Naive thymus-derived CD8-positive, alpha-beta T cell (primary cell): ENCODE measurements at places on chromosomes 16 and 17.

DNA sequence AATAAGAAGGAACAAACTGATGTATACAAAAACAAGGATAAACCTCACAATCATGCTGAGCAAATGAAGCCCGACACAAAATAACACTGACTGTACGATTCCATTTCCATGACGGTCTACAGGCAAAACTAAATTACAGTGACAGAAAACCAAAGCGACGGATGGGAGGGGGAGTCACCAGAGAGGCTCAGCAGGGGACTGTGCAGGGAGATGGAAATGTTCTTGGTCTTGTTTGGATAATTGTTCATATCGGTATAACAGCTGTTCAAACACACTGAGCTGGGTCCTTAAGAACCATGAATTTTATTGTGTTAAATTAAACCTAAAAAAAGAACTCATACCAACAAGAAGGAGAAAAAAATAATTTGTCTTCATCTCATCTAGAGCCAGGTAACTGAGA, 97.8 kb downstream of the NXN start:
- H3K4me1 ChIP-seq, result peaks cover 5% of the 10 kb centered on the region
- H3K27ac ChIP-seq, result no peak overlapping the region
- no peak overlapping the region for H3K4me3 ChIP-seq
- H3K27me3 ChIP-seq, result peaks cover 22% of the 10 kb centered on the region
- no peaks in the 10 kb centered on the region for H3K36me3 ChIP-seq

DNA sequence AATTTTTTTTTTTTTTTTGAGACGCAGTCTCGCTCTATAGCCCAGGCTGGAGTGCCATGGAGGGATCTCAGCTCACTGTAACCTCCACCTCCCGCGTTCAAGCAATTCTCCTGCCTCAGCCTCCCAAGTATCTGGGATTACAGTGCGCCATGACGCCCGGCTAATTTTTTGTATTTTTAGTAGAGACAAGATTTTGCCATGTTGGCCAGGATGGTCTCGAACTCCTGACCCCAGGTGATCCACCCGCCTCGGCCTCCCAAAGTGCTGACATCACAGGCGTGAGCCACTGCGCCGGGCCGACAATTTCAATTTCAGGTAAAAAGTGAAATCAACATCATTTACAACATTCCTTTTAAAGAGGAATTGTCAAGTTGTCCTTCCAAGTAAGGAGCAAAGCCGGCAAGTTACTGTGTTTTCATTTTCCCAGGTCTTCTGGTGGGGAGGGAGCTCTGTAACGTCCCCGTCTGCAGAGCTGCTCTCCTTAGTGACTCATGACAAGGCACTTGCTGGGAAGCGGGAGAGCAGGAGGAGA, 873 bp downstream of the NPLOC4 start:
- peaks cover 8% of the 10 kb centered on the region for H3K36me3 ChIP-seq
- peak overlapping the region; percentile 92 for H3K27ac ChIP-seq
- DNase-seq, result no peak
- peak overlapping the region; percentile 94 for H3K4me3 ChIP-seq
- H3K4me1 ChIP-seq, result peaks cover 12% of the 10 kb centered on the region

GRCh38 chr17:79849953-79850352, 10.7 kb upstream of the CBX4 start:
- no peak overlapping the region for H3K4me3 ChIP-seq
- H3K27ac ChIP-seq, result no peak overlapping the region
- peaks cover 2% of the 10 kb centered on the region for H3K4me1 ChIP-seq
- no peaks in the 10 kb centered on the region for H3K36me3 ChIP-seq
- H3K27me3 ChIP-seq, result peaks cover 11% of the 10 kb centered on the region

GRCh38 chr16:16100631-16101030, 122.7 kb downstream of the ABCC6 start:
- peaks cover 30% of the 10 kb centered on the region for H3K36me3 ChIP-seq
- DNase-seq, result no peak
- H3K4me3 ChIP-seq, result no peak overlapping the region
- H3K4me1 ChIP-seq, result peaks cover 2% of the 10 kb centered on the region

GRCh38 chr17:17937201-17937853, 34.9 kb downstream of the TOM1L2 start:
- no peak overlapping the region for H3K4me3 ChIP-seq
- no peak for DNase-seq
- no peaks in the 10 kb centered on the region for H3K27me3 ChIP-seq
- H3K4me1 ChIP-seq, result peaks cover 32% of the 10 kb centered on the region

- no peaks in the 10 kb centered on the region for H3K36me3 ChIP-seq
- no peak overlapping the region for H3K4me3 ChIP-seq
- H3K4me1 ChIP-seq, result peaks cover 9% of the 10 kb centered on the region
- DNase-seq, result no peak
- no peak overlapping the region for H3K27ac ChIP-seq
These were observed 8.4 kb downstream of the BAIAP2 start for GRCh38 chr17:81043319-81043724.

GRCh38 chr16:19735074-19735867, 17.2 kb downstream of the IQCK start:
- H3K4me1 ChIP-seq, result no peaks in the 10 kb centered on the region
- DNase-seq, result no peak
- no peak overlapping the region for H3K4me3 ChIP-seq
- no peak overlapping the region for H3K27ac ChIP-seq
- H3K27me3 ChIP-seq, result no peaks in the 10 kb centered on the region
- peaks cover 8% of the 10 kb centered on the region for H3K36me3 ChIP-seq

DNA sequence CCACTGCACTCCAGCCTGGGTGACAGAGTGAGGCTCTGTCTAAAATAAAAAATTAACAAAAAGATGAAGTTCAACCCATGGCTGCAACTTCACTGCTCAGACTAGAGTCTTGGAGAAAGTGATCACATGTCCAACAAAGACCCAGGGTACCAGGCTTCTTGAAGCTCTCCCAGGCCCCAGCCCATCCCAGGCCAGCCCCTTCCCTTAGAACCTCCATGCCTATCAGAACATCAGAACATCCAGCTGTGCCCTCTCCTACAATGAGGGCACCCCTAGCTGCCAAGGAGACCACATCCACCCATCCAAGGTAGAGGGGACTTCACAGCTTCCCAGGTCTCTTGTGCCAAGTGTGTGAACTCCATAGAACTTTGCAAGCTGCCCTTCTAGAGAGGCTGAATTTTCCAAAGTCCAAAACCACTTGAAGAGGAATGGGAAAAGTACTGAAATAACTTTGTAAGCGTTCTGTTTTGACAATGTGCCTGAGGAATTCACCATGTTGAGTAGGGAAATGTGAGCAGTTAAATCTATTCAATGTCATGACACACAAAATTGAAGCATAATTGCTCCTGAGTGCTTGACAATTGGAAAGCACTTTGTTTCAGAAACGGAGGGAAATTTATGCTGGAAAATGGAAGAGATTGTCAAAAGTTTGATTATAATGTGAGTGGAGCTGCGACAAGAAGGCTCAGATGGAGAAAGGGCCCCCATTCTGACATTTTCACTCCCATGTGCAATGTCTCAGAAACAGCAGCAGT, 230.4 kb downstream of the ZNF423 start:
- no peaks in the 10 kb centered on the region for H3K36me3 ChIP-seq
- H3K4me1 ChIP-seq, result no peaks in the 10 kb centered on the region
- no peak for DNase-seq
- no peaks in the 10 kb centered on the region for H3K27me3 ChIP-seq
- no peak overlapping the region for H3K4me3 ChIP-seq
- H3K27ac ChIP-seq, result no peak overlapping the region

- peak within 1 kb of the TSS; percentile 97 for H3K27ac ChIP-seq
- DNase-seq, result peak; percentile 78
- peaks cover 29% of the 10 kb centered on the region for H3K4me1 ChIP-seq
- no peaks in the 10 kb centered on the region for H3K27me3 ChIP-seq
These were observed at the start of gene PRPSAP1 for GRCh38 chr17:76353599-76354316. TSS of gene PRPSAP1 (minus strand) at chr17:76353916. CDS start at chr17:76353703, 213 bp downstream.

DNA sequence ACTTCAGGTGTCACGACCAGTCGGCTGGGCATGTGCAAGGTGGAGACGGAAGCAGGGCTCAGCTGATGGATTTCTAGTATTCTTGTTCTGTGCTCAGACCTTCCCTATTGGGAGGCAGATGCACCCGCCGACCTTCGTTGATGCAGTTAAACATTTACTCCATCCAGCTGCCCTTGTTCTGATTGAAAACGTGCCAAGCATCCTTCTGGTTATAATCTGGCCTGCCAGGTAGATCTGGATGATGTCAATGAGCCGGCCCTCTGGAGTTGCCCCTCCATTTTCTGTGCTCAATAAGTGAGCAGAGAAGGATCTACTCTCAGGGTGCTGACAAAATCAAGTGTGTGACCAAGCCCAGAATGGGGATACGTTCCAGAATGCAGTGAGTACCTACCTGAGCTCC, 38.3 kb downstream of the CCDC182 start:
- peaks cover 3% of the 10 kb centered on the region for H3K36me3 ChIP-seq
- no peak for DNase-seq
- no peak overlapping the region for H3K27ac ChIP-seq
- H3K4me3 ChIP-seq, result no peak overlapping the region
- peaks cover 28% of the 10 kb centered on the region for H3K4me1 ChIP-seq
- no peaks in the 10 kb centered on the region for H3K27me3 ChIP-seq

GRCh38 chr16:69463876-69464275, 39.5 kb downstream of the CYB5B start:
- peaks cover 7% of the 10 kb centered on the region for H3K4me1 ChIP-seq
- no peaks in the 10 kb centered on the region for H3K27me3 ChIP-seq
- peak overlapping the region; percentile 57 for H3K27ac ChIP-seq
- peaks cover 8% of the 10 kb centered on the region for H3K36me3 ChIP-seq

DNA sequence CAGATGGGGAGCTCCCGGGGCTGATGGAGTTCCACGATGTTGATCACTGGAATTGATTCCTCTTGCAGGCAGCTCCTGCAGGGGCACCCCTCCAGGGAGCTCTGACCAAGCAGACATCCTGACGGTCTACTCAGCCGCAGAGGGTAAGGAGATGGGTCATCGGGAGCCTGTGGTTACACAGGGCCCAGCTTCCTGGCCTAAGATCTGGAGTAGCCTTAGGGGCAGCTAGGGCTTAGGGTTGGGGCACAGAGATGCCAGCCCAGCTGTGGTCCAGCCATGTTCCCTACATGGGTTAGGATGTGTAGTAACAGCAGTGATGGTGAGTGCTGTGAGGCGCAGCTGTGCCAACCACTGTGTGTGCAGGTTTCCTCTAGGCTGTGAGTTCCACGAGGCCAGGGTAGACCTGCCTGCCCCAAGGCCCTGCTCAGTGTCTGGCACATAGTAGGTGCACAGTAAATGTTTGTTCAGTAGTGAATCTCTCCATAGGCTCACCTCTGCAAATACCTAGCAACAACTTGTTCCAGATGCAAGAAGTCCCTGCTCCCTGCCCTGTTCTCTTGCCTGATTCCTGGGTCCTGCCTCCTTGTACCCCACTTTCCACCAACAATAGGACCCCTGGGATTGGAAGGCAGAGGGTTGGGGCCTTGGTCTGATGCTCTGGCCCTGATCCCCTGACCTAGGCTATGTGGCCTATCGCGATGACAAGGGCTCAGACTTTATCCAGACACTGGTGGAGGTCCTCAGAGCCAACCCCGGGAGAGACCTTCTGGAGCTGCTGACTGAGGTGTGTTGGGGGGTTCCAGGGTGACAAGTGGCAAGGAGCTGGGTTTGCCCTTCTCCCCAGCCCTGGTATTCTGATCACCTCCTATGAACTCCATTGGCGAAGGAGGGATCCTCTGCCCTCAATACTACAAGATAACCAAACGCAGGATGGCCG, 13.7 kb downstream of the ZNF213 start:
- peak overlapping the region; percentile 87 for H3K4me3 ChIP-seq
- no peaks in the 10 kb centered on the region for H3K36me3 ChIP-seq
- no peak for DNase-seq
- H3K27me3 ChIP-seq, result no peaks in the 10 kb centered on the region
- H3K4me1 ChIP-seq, result peaks cover 18% of the 10 kb centered on the region

- H3K4me3 ChIP-seq, result no peak overlapping the region
- H3K4me1 ChIP-seq, result peaks cover 37% of the 10 kb centered on the region
- no peak for DNase-seq
- H3K27ac ChIP-seq, result peak overlapping the region; percentile 77
- H3K36me3 ChIP-seq, result no peaks in the 10 kb centered on the region
- H3K27me3 ChIP-seq, result no peaks in the 10 kb centered on the region
These were observed 3.7 kb downstream of the CHMP1A start for GRCh38 chr16:89653656-89654295.

- DNase-seq, result no peak
- H3K36me3 ChIP-seq, result no peaks in the 10 kb centered on the region
- H3K27me3 ChIP-seq, result peaks cover 39% of the 10 kb centered on the region
- H3K27ac ChIP-seq, result no peak overlapping the region
These were observed 84.9 kb downstream of the TMEM114 start for GRCh38 chr16:8505327-8505991.

DNA sequence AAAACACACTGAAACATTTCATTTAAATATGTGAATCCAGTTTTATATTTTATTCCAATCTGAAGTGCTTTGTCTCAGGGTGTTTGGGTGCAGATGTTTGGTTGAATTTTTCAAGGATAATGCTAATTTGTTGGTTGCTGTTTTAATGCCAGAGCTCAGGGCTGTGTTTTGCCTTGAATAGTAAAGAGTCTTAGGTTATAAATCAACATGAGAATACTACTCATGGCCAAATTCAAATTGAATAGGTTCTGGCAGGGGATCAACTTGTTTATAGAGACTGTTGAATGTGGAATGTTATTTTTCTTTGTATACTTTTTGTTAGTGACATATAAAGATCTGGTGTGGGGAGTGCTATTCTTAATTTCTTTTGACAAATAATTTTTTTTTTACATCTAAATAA, 18.8 kb downstream of the TOM1L1 start:
- H3K4me1 ChIP-seq, result no peaks in the 10 kb centered on the region
- no peaks in the 10 kb centered on the region for H3K27me3 ChIP-seq
- H3K4me3 ChIP-seq, result no peak overlapping the region
- H3K36me3 ChIP-seq, result peaks cover 14% of the 10 kb centered on the region
- no peak for DNase-seq

DNA sequence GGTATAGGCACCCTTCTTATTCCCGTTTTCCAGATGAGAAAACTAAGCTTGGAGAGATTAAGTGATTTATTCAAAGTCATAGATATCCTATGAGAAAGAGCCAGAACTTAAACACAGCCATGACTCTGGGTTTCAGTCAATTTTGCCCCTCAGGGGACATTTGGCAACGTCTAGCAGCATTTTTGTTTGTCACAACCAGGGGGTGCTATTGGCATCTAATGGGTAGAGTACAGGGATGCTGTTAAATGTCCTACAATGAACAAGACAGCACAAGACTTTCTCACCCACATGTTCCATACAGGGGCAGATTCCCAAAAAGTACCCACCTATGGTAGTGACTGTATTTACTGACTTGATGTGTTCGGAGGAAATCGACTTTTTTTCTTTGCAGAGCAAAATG, 4.8 kb upstream of the SHISA9 start:
- DNase-seq, result no peak
- no peaks in the 10 kb centered on the region for H3K4me1 ChIP-seq
- peaks cover 59% of the 10 kb centered on the region for H3K27me3 ChIP-seq
- no peak overlapping the region for H3K4me3 ChIP-seq
- no peaks in the 10 kb centered on the region for H3K36me3 ChIP-seq

GRCh38 chr16:30458561-30459394, 13.1 kb upstream of the SEPHS2 start:
- no peaks in the 10 kb centered on the region for H3K27me3 ChIP-seq
- H3K4me3 ChIP-seq, result peak overlapping the region; percentile 69
- peak overlapping the region; percentile 91 for H3K27ac ChIP-seq
- H3K4me1 ChIP-seq, result peaks cover 52% of the 10 kb centered on the region
- DNase-seq, result peak; percentile 64
